ENCODE measurements at places on chromosomes 1 and 21.

GRCh38 chr1:168628807-168629206 is 52.4 kb downstream of the XCL1 start:
- no peak for DNase-seq

DNA sequence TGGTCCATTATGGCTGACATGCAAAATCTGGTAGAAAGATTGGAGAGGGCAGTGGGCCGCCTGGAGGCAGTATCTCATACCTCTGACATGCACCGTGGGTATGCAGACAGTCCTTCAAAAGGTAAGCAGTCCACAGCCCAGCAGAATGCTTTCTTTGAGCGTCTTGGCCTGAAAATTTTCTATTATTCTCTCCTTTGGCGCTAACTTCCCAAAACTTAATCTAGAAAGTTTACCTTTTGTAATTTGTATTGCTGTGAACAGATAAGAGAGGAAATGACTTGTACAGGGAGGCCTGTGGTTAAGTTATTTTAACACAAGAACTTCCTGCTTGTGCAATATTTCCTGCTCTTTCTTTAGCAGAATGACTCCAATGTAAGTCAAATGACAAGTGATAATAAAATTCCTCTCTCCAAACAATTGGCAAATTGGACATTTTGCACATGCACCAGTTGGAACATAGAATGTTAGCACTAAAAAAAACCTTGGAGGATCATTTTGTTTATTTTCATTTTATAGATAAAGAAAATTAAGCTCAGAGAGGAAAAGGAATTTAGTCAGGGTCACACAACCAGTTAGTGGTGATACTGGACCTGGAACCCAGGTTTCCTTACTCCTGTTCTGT is 18.9 kb downstream of the CAP1 start:
- DNase-seq: no peak

GRCh38 chr1:236663934-236664333 is 22.4 kb upstream of the ACTN2 start:
- DNase-seq: no peak

DNA sequence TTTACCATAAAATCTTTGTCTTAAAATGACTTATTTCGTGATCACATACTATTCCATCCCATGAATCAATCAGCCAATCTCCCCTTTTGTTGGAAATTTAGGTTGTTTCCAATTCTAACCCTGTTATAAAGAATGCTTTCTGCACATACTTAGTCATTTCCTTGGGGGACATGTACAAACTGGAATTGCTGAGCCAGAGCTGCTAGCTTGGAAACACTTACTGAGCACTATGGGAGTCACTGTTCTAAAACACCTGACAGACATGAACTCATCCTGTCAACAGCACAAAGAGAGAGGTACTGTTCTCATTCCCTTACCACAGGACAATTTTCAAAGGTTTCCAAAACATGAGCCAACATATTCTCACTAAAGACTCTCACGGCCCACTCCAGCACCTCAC is 32.1 kb downstream of the AK2 start:
- DNase-seq: no peak

DNA sequence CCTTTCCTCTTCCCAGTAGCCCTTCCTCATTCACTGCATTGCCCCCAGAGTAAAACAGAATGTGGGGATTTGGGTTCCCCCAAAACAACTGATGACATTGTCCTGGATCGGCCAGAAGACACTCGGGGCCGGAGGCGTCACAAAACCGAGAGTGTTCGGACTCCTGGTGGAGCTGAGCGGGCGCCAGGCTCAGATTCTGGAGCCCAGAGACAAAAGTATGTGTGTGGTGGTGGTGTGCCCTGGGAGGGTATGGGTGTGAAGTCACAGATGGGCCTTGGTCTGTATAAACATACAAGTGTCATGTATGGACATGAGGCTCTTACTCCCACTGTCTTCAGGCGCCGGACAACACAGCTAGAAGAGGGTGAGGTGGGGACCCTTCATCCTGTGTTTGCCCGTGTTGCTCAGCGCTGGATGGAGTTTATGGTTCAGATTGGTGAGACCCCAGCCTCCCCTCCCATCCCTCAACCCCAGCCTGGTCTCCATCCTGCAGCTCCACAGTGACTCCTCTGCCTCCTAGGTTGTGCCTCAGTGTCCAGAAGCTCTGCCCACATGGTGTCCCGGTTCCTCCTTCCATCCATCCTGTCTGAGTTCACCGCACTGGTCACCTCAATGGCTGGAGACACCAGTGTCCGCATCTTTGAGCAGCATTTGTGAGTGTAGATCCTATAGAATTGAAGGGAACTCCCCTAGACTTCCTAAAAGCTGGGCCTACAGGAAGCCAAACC is 12.4 kb downstream of the HYI start:
- no peak for DNase-seq

DNA sequence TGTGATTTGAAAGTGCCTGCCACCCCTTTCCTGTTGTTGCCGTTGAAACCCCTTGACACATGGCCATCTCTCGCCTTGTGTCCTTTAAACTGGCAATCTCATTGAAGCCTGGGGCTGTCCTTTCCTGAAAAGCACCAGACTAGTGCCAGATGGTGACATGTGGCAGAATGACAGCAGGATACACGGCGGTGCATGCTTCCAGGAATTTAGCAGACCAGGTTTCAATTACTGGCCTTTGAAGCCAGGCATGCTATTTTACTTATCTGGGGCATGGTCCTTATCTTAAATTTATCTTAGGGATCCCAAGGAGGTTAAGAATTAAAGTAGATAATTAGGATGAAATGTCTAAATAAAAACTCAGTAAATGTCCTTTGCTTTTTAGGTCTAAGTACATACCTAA is 15.2 kb downstream of the PLPPR4 start:
- DNase-seq: no peak

GRCh38 chr1:43227143-43227764 is 42.5 kb upstream of the TMEM125 start:
- DNase-seq: peak; percentile 62

GRCh38 chr1:209157546-209158249 is 425.8 kb upstream of the CAMK1G start:
- no peak for DNase-seq

DNA sequence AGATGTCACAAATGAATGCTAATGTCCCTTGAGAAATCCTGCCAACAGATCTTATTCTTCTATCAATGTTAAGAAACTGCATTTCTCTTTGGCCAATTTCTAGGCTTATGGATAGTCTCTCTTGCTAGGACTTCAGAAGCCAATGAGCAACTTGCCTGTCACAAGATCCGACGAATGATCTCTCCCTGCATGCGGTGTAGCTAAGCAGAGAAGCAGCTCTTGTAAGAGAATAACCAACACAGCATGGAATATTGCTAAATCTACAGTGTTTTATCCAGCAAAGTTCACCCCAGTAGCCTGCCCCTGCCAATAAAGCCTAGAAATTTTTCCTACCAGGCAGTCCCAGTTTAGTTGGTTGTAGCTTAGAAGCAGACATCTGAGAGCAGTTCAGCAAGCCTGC is 2.1 kb upstream of the SLC44A5 start:
- no peak for DNase-seq

DNA sequence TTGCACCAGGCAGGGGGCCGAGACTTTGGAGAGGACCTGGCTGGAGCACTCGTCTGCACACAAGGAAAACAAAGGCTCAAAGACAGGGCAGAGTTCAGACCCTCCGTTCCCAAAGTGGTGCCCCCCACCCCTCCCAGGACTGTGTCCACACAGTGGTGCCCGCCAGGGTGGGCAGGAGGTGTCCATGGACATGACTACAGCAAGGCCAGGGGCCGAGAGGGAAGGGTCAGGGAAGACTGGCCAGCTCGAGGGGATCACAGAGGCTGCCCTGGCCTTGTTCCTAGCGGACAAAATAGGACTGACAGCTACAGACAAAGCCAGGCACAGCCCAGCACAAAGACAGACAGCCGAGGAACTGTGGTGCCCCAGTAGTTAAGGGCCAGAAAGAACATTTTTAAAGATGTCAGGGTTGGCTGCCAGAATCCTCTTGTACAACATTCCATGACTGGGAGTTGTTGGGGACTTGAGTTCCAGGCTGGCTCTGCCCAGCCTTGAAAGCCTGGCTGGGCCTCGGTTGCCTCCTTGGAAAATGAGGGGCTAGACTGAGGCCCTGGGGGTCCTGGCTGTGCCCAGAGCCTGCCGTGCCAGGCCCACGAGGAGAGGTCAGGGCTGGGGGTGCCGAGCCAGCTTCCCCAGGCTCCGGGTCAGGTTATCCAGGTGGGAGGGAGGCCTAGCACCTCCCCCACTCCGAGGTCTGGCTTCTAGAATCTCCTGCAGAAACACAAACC is 63.7 kb downstream of the SLX9 start:
- DNase-seq: no peak

DNA sequence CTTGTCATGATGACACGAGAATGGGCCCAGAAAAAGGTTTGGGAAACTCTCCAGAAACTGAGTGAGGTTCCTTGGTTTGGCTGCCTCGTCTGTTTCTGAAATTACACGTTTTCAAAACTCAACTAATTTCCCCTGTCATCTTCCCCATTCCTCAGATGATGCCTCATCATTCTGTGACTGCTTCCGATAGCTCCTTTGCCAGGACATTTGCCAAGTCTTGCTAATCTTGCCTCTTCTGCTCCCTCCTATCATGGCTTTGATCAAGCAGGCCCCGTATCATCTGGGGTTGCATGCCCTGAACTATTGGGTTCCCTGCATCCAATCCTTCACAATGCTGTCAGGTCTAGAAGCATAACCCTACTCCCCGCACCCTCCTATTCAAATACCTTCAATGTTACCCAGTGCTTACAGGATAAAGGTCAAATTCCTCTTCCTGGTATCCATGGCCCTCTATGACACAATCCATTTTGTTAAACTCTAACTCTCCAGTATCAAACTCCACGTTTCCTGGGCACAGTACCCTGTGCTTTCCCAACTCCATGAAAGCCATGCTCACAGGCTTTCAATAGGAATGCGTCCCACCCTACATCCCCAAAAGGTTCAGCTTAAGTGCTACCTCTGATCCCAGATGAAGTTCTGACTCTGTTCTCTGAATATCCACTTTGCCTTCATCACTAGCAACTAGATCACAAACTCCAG is 22.2 kb upstream of the TMEM200B start:
- DNase-seq: no peak

DNA sequence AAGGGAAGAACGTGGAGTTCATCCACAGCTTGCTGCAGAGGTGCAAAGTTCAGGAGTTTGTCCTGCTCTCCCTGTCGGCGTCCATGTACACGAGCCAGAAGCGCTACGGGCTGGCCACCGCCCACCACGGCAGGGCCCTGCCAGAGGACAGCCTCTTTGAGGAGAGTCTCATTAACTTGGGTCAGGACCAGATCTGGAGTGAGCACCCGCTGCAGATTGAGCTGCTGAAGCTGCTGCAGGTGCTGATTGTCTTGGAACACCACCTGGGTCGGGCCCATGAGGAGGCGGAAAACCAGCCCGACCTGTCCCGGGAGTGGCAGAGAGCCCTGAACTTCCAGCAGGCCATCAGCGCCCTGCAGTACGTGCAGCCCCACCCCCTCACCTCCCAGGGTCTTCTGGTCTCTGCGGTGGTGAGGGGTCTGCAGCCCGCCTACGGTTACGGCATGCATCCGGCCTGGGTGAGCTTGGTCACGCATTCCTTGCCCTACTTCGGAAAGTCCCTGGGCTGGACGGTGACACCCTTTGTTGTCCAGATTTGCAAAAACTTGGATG is 73.8 kb upstream of the MORC3 start:
- DNase-seq: no peak

GRCh38 chr1:157113631-157114030 is 14.0 kb upstream of the ETV3L start:
- no peak for DNase-seq

- no peak for DNase-seq
Observed at GRCh38 chr21:42513151-42513984, at the start of gene SLC37A1. SLC37A1 (plus strand) TSS chr21:42513852; CDS start chr21:42518455, 4,603 bp downstream.

- no peak for DNase-seq
Observed at GRCh38 chr1:115121793-115122192, 32.5 kb upstream of the TSPAN2 start.

DNA sequence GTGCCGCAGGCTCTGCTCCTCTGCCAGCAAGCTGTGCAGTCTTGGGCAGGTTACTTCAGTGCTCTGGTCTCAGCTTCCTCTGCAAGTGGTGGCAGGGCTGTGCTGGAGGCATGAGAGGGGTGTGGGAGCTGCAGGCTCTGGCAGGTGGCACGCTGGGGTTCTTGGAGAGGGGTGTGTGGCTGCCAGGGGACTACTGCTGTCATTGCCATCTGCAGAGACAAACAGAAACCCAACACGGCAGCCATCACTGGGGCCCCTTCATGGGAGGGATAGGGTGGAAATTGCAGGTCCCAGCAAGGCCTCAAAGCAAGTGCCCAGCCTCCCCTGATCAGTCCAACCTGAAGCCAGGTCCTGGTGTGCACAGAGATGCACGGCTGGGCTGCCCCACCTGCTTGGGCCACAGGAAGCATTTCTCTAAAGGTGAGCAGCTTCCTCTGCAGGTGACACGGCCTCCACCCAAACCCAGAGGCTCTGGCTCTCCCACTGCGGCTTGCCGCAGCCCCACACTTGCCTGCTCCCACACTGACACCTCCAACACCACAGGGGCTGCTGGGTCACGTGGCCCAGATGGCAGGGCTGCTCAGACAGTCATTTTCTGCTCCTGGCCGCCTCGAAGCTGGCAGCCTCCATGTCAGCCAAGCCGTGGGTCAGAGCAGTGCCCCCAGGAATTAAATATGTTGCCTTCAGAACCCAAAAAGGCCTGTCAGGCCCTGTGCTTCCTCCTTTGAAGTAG is 4.1 kb upstream of the COL6A2 start:
- DNase-seq: no peak

DNA sequence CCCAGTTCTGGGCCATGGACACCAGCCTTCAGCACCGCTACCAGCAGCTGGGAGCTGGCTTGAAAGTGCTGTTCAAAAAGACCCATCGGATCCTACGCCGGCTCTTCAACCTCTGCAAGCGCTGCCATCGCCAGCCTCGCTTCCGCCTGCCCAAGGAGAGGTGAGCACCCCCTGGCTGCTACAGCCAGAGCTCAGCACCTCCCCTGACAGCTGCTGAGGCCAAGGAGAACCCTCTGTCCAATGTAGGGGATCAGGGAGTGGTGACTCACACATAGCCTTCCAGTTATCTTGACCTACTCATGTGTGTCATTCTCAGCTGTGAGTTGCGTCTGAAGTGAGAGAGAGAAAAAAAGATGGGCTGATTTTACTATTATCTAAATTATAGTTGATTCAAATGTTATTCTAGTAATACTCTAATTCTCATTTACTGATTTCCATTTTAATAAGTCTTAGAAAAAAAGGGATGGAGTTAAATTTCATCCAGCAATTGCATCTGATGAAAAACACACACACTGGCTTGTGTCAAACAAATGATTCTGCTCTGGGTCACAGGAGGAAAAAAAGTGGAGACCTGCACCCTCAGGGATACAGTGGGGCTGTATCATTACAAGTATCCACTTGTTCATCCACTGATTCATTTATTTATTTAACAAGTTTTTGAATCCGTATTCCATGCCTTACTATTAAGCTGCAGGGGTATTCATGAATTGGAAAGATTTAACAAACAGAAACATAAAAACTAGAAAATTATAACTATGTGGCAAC is 108.0 kb downstream of the BRINP2 start:
- DNase-seq: no peak

DNA sequence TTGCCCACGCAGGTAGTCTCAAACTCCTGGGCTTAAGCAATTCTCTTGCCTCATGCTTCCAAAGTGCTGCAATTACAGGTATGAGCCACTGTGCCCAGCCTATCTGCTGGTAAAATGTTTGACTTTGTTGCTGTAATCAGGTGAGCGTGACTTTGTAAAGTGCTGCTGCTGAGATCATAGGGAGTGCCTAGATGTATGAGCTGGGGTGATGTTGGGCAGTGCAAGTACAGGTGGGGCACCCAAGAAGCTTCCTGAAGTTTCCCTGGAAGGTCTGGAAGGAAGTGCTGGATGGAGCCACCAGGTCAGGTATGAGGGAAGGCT is 43.1 kb downstream of the KIF21B start:
- no peak for DNase-seq
